ENCODE measurements at places on chromosomes 3 and 15.

GRCh38 chr3:194282436-194283122 is 68.5 kb downstream of the CPN2 start:
- DNase-seq, result no peak

GRCh38 chr15:77510066-77511057 is 89.7 kb downstream of the HMG20A start:
- no peak for DNase-seq

DNA sequence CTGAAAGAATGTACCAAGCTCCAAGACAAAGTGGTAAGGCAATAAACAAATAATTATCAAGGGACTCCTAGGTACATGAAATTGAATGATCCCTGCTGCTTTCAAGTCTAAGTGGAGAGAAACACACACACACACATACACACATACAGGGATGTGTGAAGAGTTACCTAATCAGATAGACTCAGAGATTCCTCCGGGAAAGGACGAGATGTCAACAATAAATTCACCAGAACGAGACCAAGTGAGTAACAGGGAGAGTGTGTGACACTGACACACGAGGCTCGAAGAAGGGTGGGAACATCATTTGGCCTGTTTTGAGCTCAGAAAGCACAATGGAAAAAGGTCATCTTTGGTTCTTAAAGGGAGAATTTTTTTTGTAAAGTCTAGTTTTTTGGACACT is 13.4 kb downstream of the LRIG1 start:
- DNase-seq, result no peak

DNA sequence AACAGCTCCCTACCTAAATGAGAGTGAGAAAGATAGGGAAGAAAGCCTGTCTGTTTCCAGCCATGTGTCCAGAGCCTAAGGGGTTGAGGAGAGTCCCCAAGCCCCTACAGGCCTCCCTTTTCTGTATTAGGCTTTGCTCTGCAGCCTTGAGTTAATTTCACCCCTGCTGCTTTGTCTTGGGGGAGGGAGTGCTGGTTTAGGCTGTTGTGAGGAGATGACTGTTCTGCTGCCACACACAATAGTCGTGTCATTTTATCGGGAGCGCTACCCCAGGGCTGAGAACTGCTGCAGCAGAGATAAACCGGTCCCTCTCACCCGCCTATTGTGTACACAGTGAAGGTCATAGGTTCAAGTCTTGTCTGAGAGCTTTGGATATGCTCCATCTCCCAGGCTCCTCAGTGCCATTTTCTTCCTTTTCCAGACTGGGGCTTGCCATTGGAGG is 1.4 kb downstream of the ZNF609 start:
- DNase-seq, result no peak

DNA sequence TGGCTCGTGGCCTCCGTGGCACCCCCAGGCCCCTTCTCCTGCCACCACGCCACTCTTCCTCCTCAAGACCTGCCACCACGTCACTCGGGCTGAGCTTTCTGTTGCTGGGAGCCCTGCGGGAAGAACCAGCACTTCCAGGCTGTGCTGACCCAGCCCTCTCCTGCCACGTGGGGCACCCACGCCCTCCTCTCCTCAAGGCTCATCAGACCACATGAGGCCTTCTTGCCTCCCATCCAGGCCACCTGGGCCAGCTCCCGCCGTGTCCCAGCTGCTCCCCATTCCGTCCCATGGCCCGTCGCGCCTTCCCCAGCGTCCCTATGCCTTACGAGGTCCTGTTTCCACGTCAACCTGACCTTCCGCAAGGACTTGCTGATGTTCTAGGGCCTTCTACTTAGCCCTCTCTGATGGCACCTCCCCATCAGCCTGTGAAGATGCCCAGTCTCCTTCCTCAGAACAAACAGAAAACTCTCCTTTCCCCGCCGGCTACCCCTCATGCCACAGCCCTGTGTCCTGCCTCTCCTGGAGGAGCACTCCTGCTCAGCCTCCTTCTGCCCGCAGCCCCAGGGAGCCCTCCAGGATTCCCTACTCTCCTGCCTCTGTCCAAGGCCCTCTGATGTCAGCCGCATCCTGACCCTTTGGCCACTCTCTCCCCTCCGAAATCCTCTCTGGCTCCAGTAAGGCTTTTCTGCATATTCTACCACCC is 71.1 kb upstream of the BLM start:
- DNase-seq, result no peak

DNA sequence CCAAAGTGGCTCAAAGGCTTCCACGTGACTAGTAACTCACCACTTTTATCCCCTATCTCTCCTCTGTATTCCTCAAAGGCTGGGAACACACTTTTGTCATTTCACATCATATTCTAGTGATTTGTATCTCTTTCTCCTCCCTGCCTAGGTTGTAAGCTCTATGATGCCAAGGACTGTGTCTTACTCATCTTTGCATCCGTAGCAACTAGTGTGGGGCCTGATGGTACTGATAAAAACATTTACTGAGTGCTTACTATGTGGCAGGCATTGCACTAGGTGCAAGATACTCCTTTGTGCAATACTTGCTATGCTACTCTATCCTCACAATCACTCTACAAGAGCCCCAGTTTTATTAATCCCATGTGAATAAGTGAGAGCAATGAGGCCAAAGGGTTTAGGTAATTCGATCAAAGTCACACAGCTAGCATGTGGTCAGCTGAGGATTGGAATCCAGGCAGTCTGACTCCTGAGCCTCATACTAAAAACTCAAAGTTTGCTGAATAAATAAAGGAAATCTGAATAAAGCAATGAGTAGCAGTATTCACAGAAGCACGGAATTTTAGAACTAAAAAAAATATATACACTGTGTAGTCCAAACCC is 342.6 kb upstream of the ICE2 start:
- no peak for DNase-seq

GRCh38 chr3:186994000-186994955 is 64.0 kb downstream of the ST6GAL1 start:
- no peak for DNase-seq

DNA sequence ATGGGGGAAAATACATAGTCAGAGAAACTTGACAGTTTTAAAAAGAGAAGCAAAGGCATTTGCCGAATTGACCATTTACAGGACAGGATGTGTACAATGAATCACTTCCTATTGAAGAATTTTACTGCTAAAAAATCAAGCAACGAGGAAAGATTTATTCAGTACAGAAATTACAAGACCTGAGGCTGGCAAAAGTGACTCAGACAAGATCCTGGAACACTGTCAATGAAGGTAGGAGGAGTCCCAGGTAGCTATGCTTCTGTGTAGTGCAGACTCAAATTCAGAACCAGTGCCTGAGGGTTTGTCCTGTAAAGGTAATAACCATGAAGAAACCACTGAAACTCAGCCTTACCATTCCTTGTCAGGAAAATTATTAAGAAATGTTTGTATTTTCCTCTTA is 120.9 kb downstream of the ZMAT3 start:
- DNase-seq, result no peak

DNA sequence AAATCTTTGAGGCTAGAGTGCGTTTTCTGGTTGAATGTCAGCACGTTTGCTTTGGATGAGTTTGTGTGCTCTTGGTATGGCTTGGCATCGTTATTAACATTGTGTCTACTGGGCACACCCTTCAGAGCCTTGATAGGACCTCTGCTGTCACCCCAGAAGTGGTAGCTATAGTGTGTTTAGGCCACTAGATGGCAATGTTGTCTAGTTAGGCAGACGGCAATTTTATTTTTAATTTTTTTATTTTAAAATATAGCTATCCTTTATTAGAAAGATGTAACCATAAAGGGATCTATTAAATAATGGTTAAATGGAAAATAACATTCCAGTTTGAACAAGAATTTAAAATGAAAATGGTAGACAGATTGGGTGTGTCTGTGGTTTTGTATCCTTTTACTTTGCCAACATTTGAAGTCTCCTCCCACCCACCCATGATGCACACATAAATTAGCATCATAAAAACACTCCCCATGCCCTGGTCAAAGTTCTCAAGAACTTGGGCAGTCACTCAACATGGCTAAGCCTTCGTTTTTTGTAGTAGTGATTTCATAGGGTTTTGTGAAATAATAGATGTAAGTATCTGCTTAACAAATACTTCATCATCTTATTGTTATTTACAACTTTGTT is 200.7 kb downstream of the KCNH8 start:
- DNase-seq, result no peak

- DNase-seq, result no peak
Observed at GRCh38 chr3:112354642-112355306, 21.8 kb downstream of the CD200 start.

DNA sequence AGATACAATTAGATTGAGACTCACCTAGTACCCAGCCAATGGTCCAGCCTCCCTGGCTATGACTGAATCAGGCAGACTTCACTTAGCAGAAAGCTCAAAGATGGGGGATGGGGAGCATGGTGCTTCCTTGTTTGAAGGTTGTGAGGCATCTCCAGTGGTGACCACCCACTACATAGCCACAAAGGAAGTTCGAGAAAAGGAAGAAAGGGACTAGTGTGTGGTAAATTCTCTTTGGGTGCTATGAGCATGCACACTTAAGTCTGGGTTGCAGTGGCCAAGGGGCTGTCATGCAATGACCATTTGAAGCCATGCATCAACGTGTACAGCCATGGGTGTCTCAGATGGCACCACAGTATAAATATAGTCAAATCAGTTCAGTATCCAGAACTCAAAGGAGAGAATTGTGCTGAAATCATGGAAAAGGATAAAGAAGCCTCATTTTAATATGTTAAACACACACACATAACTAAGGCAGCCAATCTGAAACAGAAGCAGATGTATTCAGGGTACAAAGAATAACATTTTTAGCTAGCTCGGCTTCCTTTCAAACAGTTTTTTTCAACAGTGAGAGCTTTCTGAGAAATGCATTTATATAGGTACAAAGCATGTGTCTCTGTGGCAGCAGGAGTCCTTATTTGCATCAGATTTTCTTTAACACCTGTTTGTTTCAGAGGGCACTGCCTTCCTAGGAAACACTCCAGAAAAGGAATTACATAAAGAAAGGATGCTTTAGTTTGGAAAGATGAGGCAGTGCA is 275.5 kb downstream of the GAP43 start:
- no peak for DNase-seq

- DNase-seq, result no peak
Observed at GRCh38 chr3:61460636-61461035, 100.7 kb upstream of the PTPRG start.

DNA sequence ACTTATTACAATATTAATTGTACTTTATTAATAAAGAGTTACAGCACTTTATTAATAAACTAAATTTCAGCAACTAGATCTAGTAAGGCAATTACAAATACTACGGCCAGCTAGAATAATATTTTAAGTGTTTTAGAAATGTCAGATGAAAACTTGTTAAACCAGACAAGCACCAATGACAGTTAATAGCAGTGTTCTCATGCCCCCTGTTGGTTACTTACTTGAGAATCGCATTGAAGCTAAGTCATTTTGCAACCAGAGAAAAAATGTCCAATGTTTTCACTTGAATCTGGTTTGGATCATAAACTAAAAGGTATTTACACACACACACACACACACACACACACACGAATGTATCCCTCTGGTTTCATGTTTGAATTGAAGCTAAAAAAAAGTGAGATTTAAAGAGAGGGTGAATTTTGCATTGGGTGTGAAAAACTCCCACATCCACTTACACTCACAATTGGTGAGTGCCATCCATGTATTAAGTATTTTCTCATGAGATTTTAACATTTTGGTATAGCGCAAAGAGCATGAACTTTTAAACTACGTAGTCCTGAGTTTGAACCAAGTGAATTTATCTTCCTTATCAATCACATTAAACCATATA is 347.7 kb downstream of the ZBBX start:
- DNase-seq, result no peak

- no peak for DNase-seq
Observed at GRCh38 chr3:133928903-133929607, 33.4 kb upstream of the RAB6B start.

DNA sequence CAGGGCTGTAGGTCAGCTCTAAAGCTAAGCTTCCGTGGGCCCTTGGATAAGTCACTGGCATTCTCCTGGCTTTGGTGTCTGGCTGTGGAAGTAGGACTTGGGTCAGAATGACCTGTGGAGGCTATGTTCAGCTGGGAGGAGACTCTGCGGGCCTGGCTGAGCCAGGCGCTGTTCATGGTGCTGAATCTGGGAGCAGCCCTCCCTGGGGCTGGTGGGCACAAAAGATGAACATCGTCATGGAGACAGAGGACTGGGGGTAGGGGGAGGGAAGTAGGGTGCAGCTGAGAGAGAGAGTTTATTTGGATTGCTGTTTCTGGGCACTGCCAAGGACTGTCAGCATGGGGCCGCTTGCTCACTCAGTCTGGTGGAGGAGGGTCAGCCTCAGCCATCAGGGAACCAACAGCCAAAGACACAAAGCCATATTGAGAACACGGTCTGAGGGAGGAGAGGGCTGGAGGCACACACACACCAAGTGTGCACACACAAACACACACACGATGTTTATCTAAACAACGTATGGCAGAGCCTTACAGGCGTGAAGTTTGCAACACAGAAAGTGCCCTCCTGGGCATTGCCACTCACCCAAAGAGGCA is 120.7 kb upstream of the LINGO1 start:
- no peak for DNase-seq

DNA sequence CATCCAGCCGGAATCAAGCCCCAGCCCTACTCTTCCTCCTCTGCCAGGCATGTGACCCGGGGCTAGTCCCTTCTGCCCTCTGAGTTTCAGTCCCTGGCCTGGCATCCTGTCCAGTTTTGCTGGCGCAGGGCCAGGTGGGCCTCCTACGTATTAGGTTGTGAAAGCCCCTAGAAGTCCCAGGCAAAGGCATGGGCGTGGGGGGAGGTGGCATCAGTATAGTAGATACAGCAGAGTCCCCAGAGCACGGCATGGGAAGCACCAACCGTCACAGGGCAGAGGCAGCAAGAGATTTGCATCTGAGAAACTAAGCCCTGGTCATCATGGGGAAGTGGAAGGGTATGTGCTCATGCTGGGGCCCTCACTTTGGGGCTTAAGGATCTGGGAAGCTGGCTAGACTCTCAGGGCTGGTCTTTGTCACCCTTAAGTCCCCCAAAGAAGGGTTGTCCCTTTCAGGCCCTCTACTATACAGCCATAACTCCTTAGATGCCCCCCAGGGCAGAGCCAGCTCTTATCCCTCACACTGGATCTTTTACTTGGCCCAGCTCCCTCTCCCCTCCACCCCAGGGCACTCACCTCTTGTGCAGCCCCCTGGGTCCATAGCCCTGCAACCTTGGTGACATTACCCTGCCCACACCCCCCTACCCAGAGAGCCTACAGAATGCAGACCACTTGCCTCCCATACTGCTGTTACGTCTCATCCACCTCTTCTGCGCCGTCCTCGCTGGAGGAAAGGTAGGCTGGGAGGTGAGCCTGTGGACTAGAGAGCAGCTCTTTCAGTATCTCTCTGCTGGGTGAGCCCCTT is 11.3 kb downstream of the NBEAL2 start:
- no peak for DNase-seq

DNA sequence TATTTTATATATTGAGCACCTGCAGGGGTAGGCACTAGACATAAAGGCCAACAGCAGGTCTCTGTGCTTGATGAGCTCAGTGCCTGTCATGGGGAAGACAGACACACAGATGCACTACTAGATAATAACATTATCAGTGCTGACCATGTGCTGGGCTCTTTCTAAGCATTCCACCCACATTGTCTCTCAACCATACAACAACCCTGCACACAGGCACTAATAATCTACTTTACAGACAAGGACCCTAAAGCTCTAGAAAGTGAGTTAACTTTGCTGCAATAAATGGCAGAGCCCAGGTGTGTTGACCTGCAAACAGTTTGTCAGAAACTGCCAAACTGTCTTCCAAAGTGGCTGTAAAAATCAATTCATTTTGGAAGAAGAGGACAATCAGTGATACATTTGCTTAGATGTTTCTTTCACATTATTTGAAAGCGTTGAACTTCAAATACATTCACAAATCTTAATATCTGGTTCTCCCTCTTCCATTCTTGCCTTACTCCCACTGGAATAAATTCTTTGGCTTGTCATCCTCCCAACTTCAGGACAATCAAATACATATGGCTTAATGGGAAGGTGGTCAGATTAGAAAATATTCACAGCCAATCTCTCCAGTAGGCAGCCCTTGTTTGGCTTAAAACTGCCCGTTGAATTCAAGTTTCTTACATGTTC is 11.0 kb upstream of the PP2D1 start:
- DNase-seq, result no peak
